Esophagus squamous epithelium (tissue), 5 donors: ENCODE measurements at places on chromosomes 7 and 10.

DNA sequence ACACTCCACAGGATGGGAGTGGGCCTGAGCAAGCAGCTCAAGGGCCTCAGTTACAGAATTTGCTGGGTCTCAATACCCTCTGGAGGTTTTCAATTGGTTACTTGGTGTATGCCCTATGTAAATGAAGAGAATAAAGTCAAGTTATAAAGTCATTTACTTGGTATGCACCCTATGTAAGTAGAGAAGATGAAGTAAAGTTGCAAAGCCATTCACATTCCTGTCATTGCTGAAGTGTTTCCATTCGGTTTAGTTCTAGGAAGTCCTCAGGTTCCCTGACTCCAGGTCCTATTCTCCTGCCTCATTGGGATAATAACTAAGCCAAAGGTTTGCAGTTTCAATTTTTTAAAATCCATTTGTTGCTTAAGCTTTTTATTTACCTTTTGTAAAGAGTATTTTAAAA, 272.6 kb upstream of the NPSR1 start:
- DNase-seq: no peak

DNA sequence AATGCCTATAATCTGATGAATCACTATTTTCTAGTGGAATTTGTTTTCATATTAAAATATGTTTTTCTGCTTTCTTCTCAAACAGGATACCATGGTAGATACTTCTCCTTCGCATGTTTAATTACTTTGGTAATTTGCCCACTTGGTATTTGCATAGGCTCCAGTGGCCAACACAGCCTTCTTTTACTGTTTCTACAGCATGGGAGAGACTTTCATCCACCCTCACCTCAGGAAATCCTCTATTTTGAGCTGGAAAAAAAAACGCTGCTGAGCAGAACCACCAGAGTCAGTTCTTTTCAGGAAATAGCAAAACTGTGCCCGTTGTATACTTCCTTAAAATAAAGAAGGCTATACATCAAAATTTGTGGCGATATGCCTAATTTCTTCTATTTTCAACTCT, 213.3 kb downstream of the MDFIC start:
- DNase-seq: no peak

GRCh38 chr10:28060031-28060607, 61.2 kb upstream of the ODAD2 start:
- DNase-seq: no peak

- DNase-seq: no peak
Observed at GRCh38 chr10:103757531-103758293, 97.7 kb downstream of the SH3PXD2A start.

DNA sequence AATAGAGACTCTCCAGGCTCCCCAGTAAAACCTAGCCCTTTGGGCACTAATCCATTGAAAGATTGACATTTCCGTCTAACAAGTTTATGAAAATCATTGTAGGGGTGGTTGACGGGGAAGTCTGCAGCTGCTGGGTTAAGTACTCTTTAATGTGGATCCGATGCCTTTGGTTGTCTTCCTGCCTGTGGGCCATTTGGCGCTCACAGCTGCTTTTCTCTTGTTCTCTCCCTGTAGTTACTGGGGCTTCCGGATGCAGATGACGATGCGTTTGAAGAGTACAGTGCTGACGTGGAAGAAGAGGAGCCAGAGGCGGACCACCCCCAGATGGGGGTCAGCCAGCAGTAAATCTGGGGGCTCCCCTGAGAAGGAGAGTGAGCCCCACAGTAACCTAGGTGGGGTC, 22.4 kb downstream of the MTURN start:
- DNase-seq: no peak

DNA sequence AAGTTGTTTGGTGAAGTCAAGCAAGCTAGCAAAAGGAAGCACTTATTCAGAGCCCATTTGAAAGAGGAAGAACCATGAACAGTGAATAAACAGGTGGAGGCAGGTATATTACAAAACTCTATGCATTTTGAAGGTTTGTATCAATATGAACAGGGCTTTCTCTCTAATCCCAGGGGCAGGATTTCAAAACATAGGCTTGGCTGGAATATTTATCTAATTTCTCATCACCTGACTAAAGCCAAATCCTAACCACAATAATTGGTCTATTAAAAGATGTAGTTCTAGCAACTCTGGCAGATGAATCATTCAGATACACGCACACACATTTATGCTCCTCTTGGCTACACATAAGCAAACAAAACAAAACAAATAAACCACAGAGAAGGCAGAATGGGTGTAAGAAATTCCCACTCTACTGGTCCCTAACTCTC, 554.4 kb downstream of the INHBA start:
- DNase-seq: no peak

- DNase-seq: no peak
Observed at GRCh38 chr7:101934618-101935017, 117.2 kb downstream of the CUX1 start.

DNA sequence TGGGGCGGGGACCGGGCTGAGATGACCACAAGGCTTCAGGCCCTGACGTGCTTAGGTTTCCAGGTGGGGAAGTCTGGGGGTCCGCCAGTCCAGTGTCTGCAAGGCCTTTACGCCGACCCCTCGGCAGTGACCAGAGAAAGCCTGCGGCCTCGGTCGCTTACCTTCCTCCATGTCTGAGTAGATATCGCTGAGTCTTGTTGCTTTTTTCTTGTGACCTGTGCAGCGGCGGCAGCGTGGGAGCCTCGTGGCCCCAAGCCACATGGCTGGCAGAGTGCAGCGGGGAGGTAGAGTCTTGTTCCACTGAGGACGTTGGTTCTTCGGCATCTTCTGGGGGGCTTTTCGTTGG, 329 bp downstream of the NOLC1 start:
- no peak for DNase-seq

DNA sequence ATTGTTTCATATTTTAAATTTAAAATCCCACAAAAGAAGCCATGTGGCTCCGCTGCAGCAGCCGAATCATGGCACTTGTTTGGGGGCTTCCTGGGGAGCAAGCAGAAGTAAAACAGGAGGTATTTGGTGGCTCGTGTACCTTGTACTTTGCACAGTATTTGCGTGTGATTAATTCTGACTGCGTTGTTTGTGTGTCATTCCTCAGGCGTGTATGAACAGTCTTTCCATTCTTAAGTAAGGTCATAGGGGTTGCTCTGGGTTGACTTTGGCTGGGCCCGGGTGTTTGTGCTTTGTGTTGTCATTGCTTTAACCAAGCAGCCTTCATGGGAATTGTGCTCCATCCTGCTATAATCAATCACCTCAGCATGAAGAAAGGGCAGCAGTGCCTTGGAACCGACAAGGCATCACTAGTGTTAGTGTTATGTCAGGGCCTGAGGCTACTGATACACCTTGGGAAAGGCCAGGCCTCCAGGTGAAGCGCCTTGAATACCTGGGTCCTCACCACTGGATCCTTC, 182.4 kb downstream of the ARHGAP21 start:
- no peak for DNase-seq

GRCh38 chr7:39197831-39198230, 220.1 kb downstream of the POU6F2 start:
- no peak for DNase-seq

DNA sequence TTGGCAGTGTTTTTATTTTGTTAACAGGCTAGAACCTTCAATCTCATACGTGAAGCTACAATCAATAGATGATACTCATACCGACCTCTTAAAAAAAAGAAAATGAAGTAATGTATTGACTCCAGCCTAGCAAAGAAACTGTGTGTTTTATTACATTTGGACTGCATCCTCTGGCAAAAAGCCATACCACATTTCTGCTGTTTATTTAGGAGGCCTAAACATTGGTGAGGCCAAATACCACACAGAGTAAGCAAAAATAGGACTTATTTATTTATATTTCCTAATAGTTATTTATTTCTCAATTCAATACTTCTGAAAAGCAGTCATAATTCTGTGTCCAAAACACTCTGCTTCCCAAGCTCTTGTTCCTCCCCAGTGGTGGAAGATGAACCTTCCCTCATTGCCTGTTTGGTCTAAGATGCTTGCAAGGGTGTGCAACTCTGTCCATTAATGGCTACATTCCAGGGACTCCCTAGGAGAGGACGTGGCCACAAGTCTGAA, 398.8 kb upstream of the KLF6 start:
- DNase-seq: no peak

DNA sequence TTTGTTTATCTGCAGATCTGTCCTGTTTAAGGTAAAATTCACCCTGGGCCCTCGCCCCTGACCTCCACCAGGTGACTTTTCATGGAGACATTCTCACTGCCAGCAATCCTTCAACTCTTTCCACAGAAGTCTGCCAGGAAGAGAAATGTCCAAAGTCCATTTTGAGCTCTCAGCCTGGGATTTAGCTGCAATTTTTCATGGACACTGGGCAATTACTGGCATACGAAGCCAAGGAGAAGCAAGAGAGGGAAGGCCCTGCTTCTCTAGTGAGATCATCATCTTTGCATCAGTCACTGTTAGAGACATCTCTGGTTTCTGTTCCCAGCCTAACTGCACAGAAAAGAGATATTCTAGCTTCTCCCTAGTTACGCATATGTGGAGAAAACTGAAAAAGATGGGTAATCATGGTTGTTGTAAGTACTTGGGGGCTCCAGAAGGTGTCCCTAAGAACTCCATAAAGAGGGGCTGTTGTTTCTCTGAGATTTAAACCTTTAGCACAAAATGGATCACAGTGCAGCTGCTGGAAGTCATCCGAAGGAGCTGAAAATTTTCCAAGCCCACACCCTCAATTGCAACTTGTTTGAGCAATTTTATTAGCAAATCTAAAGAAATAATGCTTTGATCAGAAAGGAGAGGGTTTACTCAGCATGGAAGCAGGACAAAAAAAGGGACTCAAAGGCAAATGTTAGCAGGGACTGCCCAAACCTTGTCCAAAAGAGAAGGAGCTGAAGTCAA, 168.9 kb downstream of the SNX10 start:
- no peak for DNase-seq
